ENCODE measurements at places on chromosomes 6 and 20. TPM values are rescaled to one million over a fixed set of nuclear protein-coding genes. Genes with fewer than 3 reads are reported as not detected.

DNA sequence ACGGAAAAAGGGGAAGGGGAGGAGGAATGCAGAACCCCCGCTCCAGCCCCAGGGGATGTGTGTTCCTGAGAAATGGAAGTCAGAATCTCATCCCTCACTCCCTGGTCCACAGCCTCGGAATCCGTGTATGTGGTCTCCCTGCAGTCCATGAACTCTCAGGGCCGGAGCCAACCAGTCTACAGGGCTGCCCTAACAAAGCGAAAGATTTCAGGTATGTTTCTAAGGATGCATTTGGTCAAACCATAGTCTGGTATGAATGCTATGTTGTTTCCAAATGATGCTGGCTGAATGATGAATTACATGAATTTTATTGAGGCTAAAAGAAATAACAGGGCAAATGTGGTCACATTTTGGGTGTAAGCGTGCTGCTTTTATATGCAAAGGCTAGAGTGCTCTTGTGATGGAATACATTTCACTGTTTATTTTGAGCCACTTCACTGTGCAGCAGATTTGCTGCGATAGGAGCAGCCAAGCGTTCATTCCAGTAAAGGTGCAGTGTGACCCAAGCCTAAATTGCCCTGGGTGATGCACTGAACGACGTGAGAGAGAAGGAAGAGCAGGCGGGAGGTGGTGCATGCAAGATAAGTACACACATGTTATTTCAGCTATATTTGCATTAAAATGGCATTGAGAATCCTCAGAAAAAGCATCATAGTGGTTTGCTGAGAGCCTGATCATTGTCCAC lies 52.4 kb downstream of the FNDC1 start:
- no peaks in the 10 kb centered on the region for H3K4me1 ChIP-seq
- no peaks in the 10 kb centered on the region for H3K36me3 ChIP-seq
- H3K27ac ChIP-seq, result no peak overlapping the region

GRCh38 chr6:106670236-106670635 lies 40.9 kb downstream of the QRSL1 start:
- H3K36me3 ChIP-seq, result peaks cover 19% of the 10 kb centered on the region
- H3K27me3 ChIP-seq, result no peaks in the 10 kb centered on the region
- H3K4me3 ChIP-seq, result no peak overlapping the region

DNA sequence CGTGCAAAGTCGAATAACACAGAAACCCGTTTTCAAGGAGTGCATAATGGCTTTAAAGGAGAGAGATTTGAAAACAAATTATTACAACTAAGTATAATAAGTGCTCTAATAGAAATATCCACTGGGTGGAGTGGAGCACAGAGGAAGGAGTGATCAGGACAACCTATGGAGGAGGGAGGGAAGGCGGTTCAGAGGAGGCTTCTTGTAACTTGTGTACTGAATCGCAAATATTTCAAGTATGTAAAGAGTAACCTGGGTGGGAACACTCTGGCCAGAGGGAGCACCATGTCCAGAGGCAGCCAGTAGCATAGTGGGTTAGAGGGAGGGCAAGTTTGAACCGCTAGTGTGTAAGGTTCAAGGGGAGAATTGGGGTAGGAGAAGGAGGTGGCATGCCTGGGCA lies 21.6 kb upstream of the TNFAIP3 start:
- no peaks in the 10 kb centered on the region for H3K27me3 ChIP-seq
- H3K4me1 ChIP-seq, result no peaks in the 10 kb centered on the region
- no peak overlapping the region for H3K4me3 ChIP-seq
- H3K36me3 ChIP-seq, result no peaks in the 10 kb centered on the region

GRCh38 chr6:75334266-75335040 lies 49.9 kb upstream of the TMEM30A start:
- DNase-seq, result no peak
- H3K36me3 ChIP-seq, result no peaks in the 10 kb centered on the region
- H3K27me3 ChIP-seq, result no peaks in the 10 kb centered on the region

GRCh38 chr20:42429761-42430458 lies 759.8 kb downstream of the PTPRT start:
- no peaks in the 10 kb centered on the region for H3K36me3 ChIP-seq
- no peaks in the 10 kb centered on the region for H3K4me1 ChIP-seq
- H3K4me3 ChIP-seq, result no peak overlapping the region
- DNase-seq, result no peak

DNA sequence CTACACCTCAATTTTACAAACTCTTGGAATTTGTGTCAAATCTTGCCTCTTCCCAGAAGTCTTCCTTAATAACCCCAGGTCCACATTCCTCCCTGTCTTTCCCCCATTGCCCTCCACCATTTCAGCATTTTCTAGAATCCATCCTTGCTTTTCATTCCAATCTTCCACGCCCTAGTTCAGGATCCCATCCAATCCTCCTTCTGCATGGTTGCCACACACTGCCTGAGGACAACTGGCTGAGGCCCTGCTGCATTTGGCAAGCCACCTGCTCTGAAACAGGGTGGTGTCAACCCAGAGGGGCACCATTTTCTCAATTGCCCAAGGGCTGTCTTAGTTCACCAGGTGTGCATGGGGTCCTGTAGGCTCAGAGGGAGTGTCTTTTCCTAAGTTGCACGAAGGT lies 37.9 kb upstream of the RFPL4B start:
- H3K4me1 ChIP-seq, result no peaks in the 10 kb centered on the region
- no peak overlapping the region for H3K27ac ChIP-seq
- H3K4me3 ChIP-seq, result no peak overlapping the region
- DNase-seq, result no peak
- no peaks in the 10 kb centered on the region for H3K36me3 ChIP-seq

- no peak for DNase-seq
- peaks cover 12% of the 10 kb centered on the region for H3K4me1 ChIP-seq
- no peaks in the 10 kb centered on the region for H3K27me3 ChIP-seq
- H3K4me3 ChIP-seq, result no peak overlapping the region
- no peak overlapping the region for H3K27ac ChIP-seq
These were observed 14.3 kb upstream of the NEDD9 start for GRCh38 chr6:11246722-11247121.

DNA sequence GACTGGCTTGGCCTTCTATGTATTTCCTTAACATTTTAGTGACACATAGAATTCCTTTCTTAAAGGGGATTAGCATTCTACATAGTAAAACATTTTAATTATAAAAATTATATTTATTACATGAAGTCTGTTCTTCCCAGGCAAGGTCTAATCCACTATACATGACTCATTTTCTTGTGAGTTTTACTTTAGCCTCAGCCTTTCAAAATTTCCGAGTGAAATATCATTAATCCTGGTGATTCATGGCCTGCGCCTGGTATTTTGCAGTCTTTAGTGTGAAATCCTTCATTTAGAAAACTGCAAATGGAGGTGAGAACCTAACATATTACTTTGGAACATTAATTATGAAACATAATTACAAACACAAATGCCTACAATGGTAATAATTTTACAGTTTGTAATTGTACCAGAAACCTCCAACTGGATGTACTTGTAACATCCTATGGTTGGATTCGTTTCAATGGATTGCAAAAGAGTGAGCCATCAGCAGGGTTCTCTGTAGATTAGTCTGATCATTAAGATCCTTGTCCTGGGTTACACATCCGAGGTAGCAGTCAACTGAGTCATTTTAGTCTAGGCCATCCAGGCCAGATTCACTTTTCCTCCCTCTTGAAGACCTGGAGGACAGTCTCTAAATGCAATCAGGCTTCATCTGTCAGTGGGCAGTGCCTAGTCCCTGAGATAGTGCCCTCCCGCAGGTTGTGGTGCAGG lies 272.0 kb downstream of the PACRG start:
- no peaks in the 10 kb centered on the region for H3K36me3 ChIP-seq
- no peak overlapping the region for H3K27ac ChIP-seq
- H3K27me3 ChIP-seq, result no peaks in the 10 kb centered on the region
- no peaks in the 10 kb centered on the region for H3K4me1 ChIP-seq
- H3K4me3 ChIP-seq, result no peak overlapping the region
- no peak for DNase-seq

DNA sequence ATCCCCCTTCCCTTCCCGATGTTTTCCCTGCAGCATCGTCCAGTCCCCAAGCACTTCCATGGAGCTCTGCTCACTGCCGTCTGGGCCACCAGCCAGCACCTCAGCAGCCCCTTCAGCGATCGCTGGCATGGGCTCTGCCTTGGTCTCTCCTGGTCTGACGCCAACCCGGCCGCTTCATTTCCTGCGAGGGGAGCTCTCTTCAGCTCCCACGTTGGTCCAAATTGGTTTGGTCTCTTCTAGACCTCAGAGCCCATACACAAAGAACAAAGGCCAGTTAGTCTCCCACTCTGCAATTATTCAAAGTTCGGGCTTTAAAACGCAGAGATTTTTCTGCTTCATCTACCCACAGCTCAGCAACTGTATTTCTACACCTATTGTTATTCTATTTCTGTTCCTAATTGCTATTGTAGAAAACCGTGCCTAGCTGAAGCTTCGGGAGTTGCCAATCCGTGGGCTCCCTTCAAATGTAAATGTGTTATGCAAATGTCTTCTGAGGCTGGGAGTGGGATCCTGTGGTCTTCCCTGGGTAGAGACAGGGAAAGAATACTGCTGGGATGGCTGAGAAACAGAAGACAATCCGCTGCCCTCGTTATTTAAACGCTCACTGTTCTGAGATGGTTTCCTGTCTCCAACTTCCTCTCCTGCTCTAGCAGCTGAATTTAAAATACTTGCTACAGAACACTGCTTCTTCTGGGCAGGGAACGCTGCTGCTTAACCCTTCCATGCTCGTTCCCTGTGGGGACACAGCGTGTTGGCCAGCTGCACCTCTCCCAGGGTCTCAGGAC lies 154.2 kb upstream of the QKI start:
- H3K4me3 ChIP-seq, result no peak overlapping the region
- H3K27ac ChIP-seq, result no peak overlapping the region
- DNase-seq, result peak; percentile 41
- no peaks in the 10 kb centered on the region for H3K27me3 ChIP-seq
- H3K36me3 ChIP-seq, result no peaks in the 10 kb centered on the region
- H3K4me1 ChIP-seq, result no peaks in the 10 kb centered on the region

Gene SENP6
- 82.0 TPM for total RNA-seq

Gene BCAS1
- 0.99 TPM for total RNA-seq

Gene NT5E
- total RNA-seq, result 10.0 TPM

Gene TRPC4AP
- 70.8 TPM for total RNA-seq

Gene MAP1LC3A
- total RNA-seq, result 17.4 TPM

Gene OR2H2
- not detected for total RNA-seq
